CD4-positive, alpha-beta T cell treated with Interleukin-15 for 4 hours (primary cell): ENCODE measurements at places on chromosomes 12 and 14.

- no peak for DNase-seq
Observed at GRCh38 chr12:1503281-1503711, 91.1 kb downstream of the FBXL14 start.

DNA sequence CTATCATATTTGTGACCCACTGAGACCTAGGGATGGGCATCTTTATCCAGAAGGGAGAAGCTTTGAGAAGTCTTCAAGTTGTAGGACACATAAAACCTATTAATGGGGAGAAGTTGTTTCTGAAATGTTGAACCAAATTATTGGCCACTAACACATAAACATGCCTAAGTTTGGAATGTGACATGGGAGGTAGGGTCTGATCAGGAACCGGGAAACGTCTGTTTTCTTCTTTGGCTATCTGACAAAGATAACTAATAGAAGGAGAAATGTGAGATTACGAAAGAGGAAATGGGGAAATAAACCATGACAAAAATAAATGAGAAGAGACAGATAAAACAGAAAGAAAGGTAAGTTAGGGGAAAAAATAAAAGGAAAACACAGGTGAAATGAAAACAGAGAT is 425.2 kb downstream of the EGLN3 start:
- DNase-seq, result no peak

- no peak for DNase-seq
Observed at GRCh38 chr14:86442135-86442534, 912.2 kb downstream of the FLRT2 start.

DNA sequence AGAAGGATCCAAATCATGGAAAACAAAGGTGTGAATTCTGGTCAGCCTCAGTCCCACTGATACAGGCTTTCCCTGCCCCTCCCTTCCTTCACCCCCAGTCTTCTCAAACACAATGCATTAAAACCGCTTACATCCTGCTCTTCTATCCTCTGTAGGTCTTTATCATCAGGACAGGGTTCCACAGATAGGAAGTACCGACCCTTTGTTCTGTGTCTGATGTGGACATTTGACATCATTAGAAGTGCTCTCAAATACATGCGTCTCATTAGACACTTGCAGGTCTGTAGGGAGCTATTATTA is 339 bp downstream of the EDDM3B start:
- DNase-seq, result no peak

- DNase-seq, result no peak
Observed at GRCh38 chr12:25550186-25550585, 2.9 kb downstream of the LMNTD1 start.
